Esophagus (tissue), 2 donors: ENCODE measurements at places on chromosomes 13 and 19. TPM values are rescaled to one million over a fixed set of nuclear protein-coding genes. Genes with fewer than 3 reads are reported as not detected.

LPAR6 gene
- polyA plus RNA-seq, result 87.5 TPM

ZNF285 gene
- polyA plus RNA-seq, result 0.65 TPM

RDH8 gene
- not detected for polyA plus RNA-seq

PABPC3 gene
- 0.20 TPM for polyA plus RNA-seq

ZNF229 gene
- polyA plus RNA-seq, result 1.5 TPM
